ENCODE measurements at places on chromosomes 13 and 19.

DNA sequence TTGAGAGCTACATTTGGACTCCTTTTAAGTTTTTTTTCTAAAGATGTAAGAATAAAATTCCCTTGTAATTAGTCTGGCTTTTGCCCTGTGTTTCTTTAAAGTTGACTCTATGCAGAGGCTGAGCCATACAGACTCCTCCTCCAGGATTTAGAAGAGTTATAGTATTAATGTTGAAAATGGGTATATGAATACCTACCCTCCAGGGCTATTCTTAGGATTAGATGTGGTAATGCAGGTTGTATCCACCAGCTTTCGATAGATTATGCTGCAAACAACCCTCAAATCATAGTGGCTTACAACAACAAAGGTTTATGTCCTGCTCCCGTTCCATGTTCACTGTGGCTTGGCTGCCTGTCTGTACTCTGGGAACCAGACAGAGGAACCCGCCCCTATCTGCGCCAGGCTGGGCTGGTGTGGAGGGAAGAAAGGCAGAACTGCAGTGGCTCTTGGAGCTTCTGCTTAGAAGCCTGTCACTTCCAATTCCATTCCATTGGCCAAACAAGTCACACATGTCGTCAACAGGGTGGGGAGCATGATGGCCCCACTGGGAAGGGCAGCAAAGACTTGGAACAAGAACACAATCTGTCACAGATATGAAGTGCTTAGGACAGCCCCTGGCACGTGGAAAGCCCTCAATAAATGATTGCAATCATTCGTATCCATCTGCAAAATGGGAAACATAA, 290.8 kb downstream of the FOXO1 start:
- no peak for DNase-seq

GRCh38 chr13:32883474-32883873, 132.7 kb upstream of the KL start:
- DNase-seq: no peak

DNA sequence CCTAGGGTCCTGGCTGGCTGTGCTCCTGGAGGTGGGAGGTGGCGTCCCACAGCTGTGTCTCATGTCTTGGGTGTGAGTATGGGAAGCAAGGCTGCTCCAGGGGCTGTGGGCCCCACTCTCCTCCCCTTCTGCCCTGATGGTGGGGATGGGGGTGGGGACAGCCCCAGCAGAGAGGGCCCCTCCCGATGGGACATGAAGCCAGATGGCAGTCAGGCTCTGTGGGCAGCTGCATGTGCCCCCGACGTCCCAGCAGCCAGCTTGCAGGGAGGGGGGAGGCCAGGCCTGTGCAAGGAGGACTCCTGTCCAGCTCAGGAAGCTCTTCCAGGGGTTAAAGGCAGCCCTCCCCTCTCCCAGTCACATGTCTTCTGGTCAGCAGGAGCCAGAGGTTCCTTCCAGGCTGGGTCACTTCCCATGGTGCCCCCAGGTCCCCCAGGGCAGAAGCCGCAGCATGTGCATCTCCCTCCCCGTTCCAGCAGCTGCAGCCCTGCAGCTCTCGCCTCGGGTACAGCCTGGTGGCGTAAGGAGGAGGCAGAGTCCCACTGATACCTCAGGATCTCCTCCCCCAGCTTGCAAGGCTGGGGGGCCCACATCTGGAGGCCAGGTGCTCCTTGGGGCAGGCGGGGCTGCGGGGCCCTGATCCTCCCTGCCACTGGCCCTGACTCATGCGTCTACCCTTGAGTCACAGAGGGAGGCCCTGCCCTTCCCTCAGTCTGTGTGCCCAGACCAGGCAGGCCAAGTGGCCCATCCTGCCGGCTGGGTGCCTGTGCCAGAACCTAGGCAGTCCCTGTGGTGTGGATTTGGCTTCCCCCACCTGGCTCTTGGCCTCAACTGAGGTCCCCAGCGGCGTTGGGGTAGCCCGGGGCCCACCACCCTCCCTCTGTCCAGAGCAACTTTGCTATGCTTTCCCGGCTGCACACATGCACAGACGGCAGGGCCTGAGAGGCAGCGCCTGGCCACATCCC, 13.0 kb downstream of the YIPF2 start:
- DNase-seq: no peak

DNA sequence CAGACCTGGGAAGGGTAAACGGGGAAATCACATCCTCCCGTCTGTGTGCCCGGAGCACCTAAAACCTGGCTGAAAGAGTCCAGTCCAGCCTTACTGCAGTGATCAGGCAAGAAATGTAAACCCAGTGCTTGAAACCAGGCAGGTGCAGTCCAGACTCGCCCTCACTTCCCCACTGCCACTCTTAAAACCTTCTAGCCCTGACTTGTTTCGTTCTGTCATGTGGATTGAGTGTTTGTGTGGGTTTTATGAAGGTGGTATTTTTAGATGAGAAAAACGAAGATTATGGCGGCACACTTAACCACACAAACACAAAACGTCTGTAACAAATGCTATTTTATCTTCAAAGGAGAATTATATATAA, 839 bp upstream of the CKAP2 start:
- no peak for DNase-seq

DNA sequence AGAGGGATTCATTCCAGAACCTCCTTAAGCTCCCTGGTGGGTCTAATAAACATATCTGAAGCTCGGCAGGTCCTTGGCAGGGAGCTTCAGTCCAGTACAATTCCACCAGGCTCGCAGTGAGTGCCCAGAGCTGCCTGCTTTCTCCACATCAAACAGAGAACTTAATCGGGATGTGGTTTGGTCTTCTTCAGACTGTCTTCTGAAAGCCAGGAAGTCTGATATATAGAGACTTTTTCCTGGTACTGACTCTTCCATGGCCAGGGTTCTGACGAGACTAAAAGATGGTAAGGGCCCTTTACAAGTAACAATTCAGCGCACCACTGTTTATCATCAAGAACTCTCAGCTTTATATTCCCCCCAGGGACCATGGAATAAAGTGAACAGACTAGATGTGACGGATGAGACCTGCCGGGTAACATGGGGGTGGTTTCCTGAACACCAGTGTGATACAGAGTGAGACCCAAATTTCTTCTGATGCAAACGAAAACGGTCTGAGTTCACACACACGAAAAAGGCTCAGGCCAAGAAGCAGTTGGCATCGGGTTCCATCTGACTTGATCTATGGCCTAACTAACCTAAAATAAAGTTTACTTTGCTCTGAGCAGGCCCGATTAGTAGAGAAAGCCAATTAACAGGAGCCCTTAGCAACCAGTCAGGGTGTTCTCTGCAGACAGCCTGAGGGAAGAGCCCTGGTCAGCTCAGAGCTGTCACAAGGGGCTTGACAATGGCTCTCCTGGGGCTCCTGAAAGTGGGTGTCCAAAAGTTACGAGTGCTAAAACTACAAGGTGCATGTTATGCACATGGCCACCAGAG, 29.0 kb downstream of the RANBP3 start:
- DNase-seq: no peak

- no peak for DNase-seq
These were observed 14.6 kb downstream of the KDM4B start for GRCh38 chr19:4983346-4984105.

- no peak for DNase-seq
These were observed 17.3 kb upstream of the ARHGEF18 start for GRCh38 chr19:7331446-7331845.

GRCh38 chr13:108947551-108948030, 318.2 kb downstream of the MYO16 start:
- no peak for DNase-seq

GRCh38 chr13:32859707-32860292, 156.4 kb upstream of the KL start:
- no peak for DNase-seq

DNA sequence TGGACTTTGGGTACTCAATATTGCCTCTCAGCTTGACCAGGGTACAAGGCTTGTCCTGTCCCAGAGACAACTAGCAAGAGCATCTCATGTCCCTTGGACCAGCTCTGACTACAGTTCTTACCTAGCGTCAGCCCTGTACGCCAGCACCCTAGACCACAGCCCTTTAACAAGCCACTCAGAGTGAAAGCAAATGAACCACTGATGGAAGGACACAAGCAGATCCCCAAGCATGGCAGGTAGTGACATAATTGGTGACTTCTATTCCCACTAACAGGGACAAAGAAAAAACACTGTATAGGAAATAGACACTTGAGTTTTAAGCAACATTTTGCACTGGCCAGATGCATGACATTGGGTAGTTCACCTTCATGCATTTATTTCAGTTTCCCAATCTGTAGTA, 8.8 kb upstream of the LRCH1 start:
- no peak for DNase-seq

- no peak for DNase-seq
These were observed 24.0 kb downstream of the RNF6 start for GRCh38 chr13:26198116-26198515.

DNA sequence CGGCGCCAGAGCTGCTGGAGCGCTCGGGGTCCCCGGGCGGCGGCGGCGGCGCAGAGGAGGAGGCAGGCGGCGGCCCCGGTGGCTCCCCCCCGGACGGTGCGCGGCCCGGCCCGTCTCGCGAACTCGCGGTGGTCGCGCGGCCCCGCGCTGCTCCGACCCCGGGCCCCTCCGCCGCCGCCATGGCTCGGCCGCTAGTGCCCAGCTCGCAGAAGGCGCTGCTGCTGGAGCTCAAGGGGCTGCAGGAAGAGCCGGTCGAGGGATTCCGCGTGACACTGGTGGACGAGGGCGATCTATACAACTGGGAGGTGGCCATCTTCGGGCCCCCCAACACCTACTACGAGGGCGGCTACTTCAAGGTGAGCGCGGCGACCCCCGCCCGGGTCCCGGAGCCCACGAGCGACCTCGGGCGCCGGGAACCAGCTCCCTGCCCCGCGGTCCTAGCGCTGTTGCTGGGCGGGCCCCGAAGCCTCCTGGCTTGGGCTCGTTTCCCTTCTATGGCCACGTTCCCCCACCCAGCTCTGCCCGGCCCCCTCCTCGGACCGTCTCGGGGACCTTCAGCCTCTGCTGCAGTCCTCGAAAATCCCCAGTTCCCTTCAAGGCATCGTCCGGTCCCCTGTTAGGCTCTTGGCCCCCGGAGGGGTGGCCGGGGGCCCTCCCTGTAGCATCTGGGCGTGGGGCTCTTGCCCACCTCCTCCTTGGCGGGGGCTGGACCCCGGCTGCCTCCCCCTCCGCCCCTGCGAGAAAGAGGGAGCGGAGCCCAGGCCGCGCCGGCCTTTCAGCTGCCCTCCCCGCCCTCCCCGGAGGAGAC, at the start of gene CDC34:
TSS of gene CDC34 (plus strand) at position 8 of the 808 bp plus-strand sequence. CDS start at position 180, 172 bp downstream.
- DNase-seq: no peak

DNA sequence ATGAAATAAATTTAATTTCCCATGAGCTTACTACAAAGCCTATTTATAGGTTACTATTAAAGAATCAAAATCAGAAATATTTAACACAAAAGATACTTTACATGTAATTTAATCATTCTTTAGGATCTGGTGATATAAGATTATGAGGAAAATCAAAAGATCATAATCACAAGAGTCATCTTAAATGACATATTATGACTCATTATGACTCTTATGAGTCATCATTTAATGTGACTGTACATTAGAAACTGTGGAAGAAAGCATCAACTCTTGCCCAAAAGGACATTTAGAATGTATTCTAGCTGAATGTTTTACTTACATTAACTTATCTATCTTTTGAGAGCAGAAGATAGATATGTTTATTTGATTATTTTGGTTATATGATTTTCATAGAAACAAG, 458.6 kb downstream of the DCT start:
- DNase-seq: no peak

GRCh38 chr13:59197397-59197796, 966.3 kb downstream of the DIAPH3 start:
- DNase-seq: no peak

GRCh38 chr13:109818886-109819285, 32.5 kb upstream of the IRS2 start:
- DNase-seq: no peak

- no peak for DNase-seq
These were observed 1.6 kb upstream of the SLC7A10 start for GRCh38 chr19:33227242-33227650.

GRCh38 chr13:45113233-45114224, 6.8 kb upstream of the GTF2F2 start:
- no peak for DNase-seq

- DNase-seq: no peak
These were observed 218.7 kb downstream of the KCTD12 start for GRCh38 chr13:76667551-76667950.

DNA sequence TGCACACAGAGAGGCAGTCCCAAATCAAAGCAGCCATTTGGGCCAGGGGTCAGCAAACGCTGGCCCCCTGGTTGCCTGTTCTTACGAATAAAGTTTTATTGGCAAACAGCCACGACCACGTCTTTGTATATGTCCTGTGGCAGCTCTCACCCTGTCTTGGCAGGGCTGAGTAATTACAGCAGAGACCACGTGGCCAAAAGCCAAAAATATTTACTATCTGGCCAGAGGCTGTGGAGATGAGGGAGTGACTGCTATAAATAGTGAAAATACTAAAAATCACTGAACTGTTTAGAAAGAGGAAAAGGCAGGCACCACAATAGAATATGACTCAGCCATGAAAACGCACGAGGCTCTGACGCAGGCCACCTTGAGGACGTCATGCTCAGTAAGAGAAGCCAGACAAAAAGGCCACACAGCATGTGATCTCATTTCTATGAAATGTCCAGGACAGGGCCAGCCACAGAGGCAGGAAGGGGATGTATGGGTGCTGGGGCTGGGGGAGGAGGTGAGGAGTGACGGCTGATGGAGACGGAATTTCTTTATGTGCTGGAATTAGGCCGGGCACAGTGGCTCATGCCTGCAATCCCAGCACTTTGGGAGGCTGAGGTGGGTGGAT, 29.4 kb downstream of the SMIM24 start:
- no peak for DNase-seq

GRCh38 chr13:92187378-92187989, 789.1 kb downstream of the GPC5 start:
- no peak for DNase-seq

DNA sequence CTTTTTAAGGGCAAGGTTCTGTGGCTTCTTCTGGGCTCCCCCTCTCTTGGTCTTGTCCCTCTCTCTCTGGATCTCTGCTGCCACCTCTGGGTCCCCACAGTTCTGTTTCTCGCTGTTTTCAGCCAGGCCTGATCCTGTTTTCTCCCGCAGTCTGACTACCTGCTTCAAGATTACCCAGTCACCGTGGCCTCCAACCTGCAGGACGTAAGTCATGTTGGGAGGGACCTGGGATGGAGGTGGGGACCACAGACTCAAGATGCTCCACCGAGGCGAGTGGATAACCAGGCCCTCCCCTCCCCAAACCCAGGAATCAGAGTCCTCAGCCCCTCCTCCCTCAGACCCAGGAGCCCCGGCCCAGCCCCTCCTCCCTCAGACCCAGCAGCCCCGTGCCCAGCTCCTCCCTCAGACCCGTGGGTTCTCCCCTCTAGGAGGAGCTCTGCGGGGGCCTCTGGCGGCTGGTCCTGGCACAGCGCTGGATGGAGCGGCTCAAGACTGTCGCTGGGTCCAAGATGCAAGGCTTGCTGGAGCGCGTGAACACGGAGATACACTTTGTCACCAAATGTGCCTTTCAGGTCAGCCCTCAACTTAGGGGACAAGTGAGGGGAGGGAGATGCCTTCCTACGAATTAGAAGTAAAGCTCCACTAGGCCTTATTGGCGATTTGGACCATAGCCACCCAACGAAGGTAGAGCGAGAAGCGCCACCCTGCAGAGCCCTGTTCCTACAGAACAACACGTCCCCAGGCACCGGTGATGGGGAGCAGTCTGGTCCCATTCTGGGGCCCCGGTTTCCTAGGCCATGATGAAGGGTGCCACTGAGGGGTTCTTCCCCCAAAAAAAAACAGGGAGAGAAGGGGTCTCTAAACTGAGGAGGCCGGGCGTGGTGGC, 2.2 kb downstream of the FLT3LG start:
- DNase-seq: peak; percentile 64

- DNase-seq: no peak
These were observed 170.2 kb downstream of the DCLK1 start for GRCh38 chr13:35961002-35961401.
